Hepatocyte (in vitro differentiated cells): ENCODE measurements at places on chromosomes 5 and 9. TPM values are rescaled to one million over a fixed set of nuclear protein-coding genes. Genes with fewer than 3 reads are reported as not detected.
A peak's percentile ranks its signal among the peaks of the same experiment; 100 is the strongest.

The BAAT gene
- 41.8 and 45.2 TPM in 2 replicates for total RNA-seq

GRCh38 chr9:86241216-86241615 is 18.2 kb downstream of the C9orf153 start:
- DNase-seq: no peak

DNA sequence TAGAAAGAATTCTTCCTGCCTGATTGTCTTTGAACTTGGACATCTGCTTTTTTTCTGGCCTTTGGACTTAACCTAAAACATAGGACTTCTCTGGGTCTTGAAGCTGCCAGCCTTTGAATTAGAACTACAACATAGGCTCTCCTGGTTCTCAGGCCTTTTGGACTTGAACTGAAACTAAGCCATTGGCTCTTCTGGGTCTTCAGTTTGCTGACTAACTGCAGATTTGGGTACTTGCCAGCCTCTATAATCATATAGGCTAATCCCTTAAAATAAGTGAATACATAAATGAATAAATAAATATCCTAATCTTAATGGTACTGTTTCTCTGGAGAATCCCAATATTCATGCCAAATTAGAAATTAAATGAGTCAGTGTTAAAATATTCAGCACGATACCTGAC is 473.4 kb upstream of the PAPPA start:
- no peak for DNase-seq

GRCh38 chr9:108928386-108928785 is 5.5 kb downstream of the ELP1 start:
- no peak for DNase-seq

GRCh38 chr5:108989761-108990392 is 242.2 kb downstream of the FER start:
- DNase-seq: no peak

DNA sequence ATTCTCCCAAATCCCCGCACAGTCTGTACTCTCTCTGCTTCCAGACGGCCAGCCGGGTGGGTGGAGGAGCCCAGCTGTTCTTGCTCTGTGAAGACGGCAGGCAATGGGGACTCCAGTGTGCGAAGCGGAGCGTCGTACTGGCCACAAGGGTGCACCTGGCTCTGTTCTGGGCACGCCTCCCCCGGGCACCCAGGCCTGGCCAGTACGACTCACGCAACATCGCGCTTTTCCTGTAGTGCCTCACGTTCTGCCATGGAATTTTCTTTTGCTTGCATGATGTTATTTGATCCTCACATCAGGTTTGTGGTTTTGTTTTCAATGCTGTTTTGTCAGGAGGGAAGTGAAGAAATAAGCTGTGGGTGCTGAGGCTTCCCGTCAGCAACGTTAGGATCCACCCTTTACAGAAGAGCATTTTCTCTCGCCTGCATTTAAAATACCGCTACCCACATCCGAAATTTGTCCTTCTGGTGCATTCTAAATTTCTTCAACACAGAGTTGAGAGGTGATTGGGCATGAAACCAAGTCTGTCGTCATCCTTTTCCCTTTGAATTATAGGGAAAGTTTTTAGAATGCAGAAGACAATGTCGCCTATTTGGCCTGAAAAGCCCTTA is 311.7 kb downstream of the TRIM36 start:
- no peak for DNase-seq

- DNase-seq: peak; percentile 35
Measured at GRCh38 chr9:22158927-22159346, 149.8 kb upstream of the CDKN2B start.

- DNase-seq: no peak
Measured at GRCh38 chr9:136707011-136707410, 5.4 kb upstream of the DIPK1B start.

- no peak for DNase-seq
Measured at GRCh38 chr5:34007201-34007620, 639 bp downstream of the AMACR start.

GRCh38 chr9:121283080-121283398 is 15.1 kb downstream of the GSN start:
- no peak for DNase-seq

GRCh38 chr5:74503-75109 is 17.4 kb upstream of the PLEKHG4B start:
- no peak for DNase-seq

DNA sequence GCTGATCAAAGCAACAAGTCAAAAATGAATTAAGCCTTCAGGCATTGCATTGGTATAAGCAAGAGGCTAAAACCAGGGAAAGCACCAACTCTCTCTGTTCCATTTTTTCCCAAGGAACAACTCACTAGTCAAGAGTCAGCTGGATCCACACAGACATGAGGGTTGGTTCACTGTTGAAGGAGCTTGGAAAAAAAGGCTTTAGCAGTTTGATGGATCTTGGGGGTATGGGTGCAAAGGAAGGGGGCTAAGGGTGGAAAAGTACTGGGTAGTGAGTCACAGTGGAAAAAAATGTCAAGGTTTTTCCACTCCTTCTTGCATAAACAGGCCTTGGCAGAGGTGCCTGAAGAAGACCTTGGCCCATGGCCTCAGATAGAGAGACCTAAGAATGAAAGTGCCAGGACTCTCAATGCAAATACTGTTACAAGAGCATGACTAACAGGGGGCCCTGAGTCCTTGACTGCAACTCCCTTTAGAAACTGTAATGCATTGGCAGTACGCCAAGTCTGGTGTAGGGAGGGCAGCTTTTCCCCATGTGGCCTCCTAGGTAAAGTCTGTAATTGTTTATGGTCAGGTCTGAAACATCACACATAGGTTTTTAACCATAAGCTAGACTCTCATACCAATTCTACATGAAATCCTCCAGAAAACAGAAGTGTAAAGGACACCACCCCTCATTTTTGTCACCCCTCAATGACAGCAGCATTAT is 23.7 kb downstream of the ACTL7A start:
- peak; percentile 92 for DNase-seq

The LCN15 gene
- 1.5 and 35.9 TPM in 2 replicates for total RNA-seq

DNA sequence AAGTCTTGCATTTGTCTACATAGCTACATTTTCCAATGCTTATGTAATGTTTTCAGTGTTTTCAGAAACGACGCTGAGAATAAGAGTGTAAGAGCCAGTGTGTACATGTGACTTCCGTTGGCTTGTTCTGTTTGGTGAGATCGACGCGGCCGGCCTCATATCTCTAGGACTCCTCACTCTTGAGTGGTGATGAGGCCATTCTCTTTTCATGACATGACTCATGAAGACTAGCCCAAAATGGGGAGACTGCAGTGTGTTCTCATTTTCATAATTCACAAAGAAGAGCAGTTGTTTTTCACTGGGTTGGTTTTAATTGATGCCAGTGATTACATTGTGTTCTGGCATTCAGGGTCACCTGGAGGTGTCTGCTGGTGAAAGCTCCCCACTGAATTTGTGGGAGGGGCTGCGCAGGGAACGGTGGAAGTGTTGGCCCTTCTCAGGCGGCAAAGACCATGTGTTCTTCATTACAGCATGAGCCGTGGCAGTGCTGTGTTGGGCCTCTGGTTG is 131.5 kb upstream of the OTULINL start:
- peak; percentile 38 for DNase-seq

DNA sequence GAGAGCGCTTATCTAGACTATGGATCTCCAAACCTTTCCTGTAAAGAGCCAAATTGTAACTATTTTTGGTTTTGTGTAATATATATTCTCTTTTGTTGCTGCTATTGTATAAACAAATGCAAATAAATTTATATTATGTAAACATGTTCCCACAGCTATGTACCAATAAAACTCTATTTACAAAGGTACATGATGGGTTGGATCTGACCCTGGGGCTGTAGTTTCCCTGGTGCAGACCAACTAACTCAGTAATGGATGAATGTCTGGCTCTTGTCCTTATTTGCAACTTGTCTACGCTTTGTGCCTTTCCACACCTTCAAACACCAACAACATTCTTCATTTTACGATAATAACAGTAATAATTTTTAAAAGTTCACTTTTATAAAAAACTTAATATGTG is 27.5 kb upstream of the SPINK14 start:
- DNase-seq: no peak

DNA sequence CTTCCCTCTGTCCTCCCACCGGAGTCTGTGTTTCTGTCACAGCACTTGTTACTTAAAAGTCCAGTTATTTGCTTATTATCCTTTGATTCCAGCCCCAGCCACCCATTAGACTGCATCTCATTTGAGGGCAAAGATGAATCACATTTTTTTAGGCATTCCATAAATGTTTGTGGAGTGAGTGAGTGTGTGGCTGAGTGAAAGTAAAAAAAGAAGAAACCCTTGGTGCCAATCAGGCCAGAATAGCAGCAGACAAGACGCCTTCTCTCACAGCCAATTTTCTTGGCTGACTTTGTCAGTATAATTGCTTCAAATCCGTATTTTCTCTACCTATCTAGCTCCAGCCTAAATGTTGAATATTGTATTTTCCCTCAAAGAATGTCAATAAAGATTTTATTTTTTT is 613.0 kb upstream of the WWC1 start:
- no peak for DNase-seq

GRCh38 chr5:78781611-78782286 is 133.2 kb upstream of the LHFPL2 start:
- no peak for DNase-seq

The ENTPD2 gene
- total RNA-seq: 1.8 and 2.3 TPM in 2 replicates

The ZNF608 gene
- total RNA-seq: 28.5 and 30.0 TPM in 2 replicates

DNA sequence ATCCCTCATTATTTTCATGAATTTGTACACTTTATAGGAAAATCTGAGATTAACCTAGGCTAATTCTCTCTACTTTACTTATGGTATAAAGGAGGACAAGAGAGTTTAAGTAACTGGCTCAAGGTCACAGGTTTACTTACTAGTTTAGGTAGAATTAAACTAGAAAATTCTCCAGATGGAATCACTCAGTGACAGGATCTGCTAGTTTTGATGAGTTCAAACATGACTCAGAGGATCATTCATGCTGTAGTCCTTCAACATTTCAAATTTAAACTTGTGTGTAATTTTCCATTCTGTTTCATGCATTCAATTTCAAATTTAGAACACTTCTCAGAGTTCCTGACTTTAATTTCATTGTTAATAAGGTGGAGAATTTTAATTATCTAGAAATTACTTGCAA is 485.7 kb upstream of the TUSC1 start:
- no peak for DNase-seq

- DNase-seq: peak; percentile 72
Measured at GRCh38 chr5:146291421-146292074, 47.1 kb upstream of the POU4F3 start.

DNA sequence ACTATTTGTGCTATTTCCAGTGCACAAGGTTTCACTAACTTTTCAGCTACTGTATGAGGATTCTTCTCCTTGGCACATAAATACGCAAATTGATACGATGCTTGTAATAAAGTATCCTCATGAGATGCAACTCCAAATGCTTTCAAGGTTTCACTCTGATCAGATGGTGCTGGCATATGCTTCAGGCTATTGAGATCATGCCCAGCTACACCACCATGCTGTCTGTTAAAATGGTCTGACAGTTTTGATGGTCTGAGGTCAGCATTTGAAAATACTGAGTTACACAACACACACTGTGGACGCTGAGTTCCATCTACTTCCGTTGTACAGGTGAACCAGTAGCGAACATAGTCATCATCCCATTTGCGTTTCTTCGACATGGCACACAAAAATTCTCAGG is 4.7 kb downstream of the FAM200C start:
- no peak for DNase-seq

GRCh38 chr5:120528609-120529008 is 64.5 kb downstream of the PRR16 start:
- DNase-seq: no peak

The PCDHB12 gene
- 1.1 and 1.4 TPM in 2 replicates for total RNA-seq

DNA sequence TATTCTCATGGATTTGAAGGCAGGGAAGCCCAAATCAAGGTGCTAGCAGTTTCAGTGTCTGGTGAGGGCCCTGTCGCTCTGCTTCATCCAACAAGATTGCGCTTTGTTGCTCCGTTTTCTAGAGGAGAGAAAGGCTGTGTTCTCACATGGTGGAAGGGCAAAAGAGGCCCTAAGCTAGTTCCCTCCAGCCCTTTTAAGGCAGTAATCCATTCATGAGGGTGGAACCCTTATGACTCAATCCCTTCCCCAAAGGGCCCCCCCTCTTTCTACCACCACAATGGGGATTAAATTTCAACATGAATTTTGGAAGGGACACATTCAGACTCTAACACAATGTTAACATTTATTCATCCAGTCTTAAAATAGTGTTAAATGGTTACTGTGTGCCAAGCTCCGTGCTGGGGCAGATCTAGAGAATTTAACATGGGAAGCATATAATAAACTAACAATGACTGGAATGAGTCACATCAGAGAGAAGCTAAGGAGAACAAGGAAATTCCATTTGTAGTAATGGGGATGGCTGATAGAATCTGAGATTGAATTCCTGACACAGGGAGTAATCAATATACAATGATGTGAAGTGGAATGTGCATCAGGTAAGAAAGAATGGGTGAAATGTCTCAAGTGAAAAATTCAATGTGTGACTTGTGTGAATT is 382.8 kb upstream of the ZNF608 start:
- DNase-seq: no peak

GRCh38 chr9:124218438-124218982 is 39.2 kb upstream of the NEK6 start:
- DNase-seq: peak; percentile 62

- DNase-seq: no peak
Measured at GRCh38 chr9:130144703-130145102, 27.5 kb upstream of the NCS1 start.

- no peak for DNase-seq
Measured at GRCh38 chr5:71483355-71483754, 27.9 kb downstream of the BDP1 start.

GRCh38 chr9:134917431-134918373 is at the start of gene FCN1:
TSS of gene FCN1 (minus strand) at chr9:134917912. CDS start at chr9:134917871, 41 bp downstream.
- no peak for DNase-seq

DNA sequence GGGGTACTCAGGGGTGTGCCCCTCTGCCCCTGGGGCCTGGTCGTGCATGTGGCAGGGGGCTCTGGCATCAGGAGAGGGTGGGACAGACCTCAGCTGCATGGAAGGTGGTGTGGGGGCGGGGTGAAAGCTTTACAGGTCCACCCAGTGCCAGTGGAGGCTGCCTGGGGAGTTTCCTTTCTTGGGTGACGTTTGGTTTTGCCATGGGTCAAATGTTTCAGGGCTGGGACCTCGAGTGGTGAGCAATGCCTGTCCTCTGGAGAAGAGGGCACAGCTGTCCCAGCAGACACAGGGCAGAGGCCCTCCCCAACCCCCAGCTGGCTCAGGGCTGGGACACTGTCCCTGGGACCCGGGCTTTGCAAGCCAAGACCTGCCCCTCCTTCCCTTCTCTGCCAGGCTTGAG is 3.6 kb downstream of the RXRA start:
- no peak for DNase-seq
